ENCODE measurements at places on chromosomes 5 and 9.

- DNase-seq = peak; percentile 38
Observed at GRCh38 chr5:59542851-59543820, 350.4 kb downstream of the PDE4D start.

GRCh38 chr5:52255308-52255707 is 532.4 kb upstream of the ITGA1 start:
- no peak for DNase-seq

- DNase-seq = no peak
Observed at GRCh38 chr5:176677209-176677939, 30.1 kb downstream of the TSPAN17 start.

GRCh38 chr9:121354762-121355161 is 15.3 kb downstream of the STOM start:
- DNase-seq = no peak

DNA sequence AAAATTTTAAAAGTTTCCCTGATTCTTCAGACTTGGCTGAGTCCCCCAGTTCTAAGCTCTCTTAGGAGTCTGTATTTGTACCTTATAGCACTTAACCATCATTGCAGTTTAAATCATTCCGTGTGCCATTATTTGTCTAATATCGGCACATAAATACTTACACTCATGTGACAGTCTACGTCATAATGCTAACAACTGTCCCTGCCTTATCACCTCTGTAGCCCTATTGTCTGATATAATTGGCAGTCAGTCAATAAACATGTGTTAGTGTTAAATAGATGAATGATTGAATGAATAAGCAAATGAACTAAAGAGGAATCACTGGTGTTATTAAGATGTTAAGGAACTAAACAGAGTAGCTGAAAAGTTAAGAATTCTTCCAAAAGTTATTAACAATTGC is 287.8 kb downstream of the EBF1 start:
- no peak for DNase-seq

GRCh38 chr9:74729136-74729695 is 158.5 kb downstream of the TRPM6 start:
- peak; percentile 11 for DNase-seq

DNA sequence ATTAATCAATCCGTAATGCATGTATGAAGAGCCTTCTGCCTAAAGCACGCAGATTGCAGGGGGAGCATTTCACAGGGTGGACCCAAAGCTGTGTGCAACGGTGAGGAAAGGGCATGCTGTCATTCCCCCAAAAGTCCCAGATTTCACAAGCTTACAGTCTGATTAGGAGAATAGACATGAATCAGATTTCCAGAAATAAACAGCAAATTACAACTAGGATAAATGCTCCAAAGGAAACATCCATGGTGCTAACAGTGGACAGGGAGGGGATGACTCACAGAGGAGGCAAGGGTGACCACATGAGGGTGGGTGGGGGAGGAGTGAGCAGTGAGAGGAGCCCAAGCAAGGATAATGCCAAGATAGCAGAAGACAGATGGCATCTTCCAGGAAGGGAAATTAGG is 258.4 kb upstream of the TAS2R1 start:
- peak; percentile 83 for DNase-seq

- peak; percentile 47 for DNase-seq
Observed at GRCh38 chr5:174317256-174317894, 271.9 kb downstream of the NSG2 start.

- DNase-seq = no peak
Observed at GRCh38 chr5:172616730-172617129, 24.3 kb upstream of the NEURL1B start.

DNA sequence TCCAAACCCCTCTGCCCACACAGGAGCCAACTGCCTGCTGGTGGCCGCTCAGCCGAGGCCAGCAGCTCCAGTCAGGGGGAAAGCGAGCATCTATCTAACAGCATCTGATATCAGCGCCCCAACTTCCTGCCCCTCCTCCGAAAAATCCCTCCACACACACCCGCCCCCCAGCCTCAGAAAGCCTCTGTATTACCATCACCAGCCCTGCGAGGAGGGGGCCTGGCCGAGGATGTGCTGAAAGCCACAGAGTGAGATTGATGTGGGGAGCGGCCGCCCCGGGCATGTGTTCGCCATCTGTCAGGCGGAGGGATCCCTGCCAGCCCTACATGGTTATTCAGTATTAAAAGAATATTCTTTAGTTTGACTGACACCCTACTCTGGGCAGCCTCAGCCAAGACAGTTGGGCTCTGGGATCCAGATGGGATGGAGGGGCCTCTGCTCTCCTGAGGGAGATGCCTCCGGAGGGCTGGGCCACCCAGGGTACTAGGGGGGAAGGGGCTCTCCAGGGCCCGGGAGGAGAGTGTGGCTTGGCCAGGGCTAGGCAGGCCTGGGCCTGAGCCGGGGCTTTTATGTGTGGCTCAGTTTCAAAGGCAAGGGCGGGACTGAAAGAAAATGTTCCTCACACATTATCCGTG is 98.0 kb downstream of the HSD17B3 start:
- peak; percentile 43 for DNase-seq

GRCh38 chr5:116517488-116517887 is 57.1 kb downstream of the SEMA6A start:
- no peak for DNase-seq

GRCh38 chr5:110736753-110737152 is 2.1 kb upstream of the SLC25A46 start:
- no peak for DNase-seq

DNA sequence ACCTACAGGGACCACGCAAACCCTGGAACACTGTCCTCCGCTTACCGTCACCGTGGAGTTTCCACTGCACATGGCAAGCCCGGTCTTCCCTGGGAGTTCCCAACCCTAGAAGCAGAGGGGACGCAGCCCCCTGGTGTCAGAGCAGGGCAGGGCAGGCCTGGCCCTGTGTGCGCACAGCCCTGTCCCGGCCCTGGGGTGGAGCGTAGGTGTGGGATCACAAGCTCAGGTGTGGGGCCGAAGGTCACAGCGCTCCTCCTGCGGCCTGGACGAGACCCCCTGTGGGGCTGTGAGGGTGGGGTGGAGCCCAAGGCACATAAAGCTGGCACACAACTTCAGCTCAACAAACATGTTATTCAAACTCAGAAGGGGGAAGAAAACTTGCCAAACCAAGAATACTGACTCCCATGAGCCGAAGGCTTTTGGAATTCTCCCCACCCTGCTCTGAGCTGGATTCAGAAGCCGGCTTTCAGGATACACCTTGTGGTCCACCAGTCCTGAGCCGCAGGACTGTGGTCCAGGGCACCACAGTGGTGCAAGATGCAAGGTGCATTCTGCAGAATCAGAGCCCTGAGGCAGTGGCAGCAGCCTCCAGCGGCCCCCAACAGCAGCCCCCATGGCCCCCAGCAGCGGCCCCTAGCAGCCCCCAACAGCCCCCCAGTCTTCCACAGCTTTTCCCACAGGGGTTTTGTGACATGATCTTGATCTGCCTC is 11.8 kb upstream of the EXOC3 start:
- DNase-seq = peak; percentile 52

GRCh38 chr5:177142098-177142611 is 8.6 kb downstream of the NSD1 start:
- no peak for DNase-seq

GRCh38 chr9:92190536-92190790 is 75.2 kb upstream of the SPTLC1 start:
- no peak for DNase-seq

DNA sequence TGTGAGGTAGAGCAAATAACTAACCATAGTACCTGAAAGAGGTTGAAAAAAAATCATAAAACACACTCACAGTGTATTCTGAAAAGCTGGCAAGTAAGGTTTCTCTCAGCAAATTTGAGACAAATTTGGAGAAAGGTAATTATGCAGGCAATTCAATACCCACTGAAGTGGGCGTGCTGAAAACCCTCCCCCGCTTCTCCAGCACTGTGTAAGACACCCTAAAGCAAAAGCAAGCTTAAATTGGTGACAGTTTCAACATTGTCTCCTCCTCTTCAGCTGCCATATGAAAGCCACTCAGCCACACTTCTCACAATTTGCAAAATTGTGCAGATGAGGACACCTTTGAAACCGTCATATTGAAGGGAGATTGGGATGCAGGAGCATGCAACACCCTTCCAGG is 322.3 kb upstream of the CDH6 start:
- DNase-seq = no peak

GRCh38 chr9:115845648-115846312 is 307.8 kb upstream of the PAPPA start:
- DNase-seq = peak; percentile 47

GRCh38 chr5:170393235-170393634 is 4.1 kb upstream of the KCNMB1 start:
- no peak for DNase-seq

Data from fibroblast of skin of right biceps (primary cell).